ENCODE measurements at places on chromosomes 6 and 20.

DNA sequence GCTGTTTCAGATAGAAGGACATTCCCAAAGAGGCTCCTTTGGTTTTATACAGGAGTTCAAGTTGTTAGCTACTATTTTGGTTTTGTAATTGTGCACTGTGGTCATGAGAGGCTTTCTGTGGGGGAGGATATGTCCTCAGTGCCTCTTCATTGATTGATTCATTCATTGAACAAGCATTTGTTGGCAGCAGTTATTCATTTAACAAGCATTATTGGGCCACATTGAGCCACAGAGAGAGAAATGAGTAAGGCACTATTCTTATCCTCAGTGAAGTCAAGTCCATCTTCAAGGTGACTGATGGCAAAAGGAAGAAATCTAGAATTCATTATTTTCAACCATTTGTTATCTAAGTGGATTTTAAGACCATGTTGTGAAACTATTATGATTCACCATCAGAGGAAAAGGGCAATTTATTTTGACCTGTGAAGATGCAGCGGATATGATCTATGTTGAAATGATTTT is 697.2 kb upstream of the CITED2 start:
- no peak for DNase-seq

- no peak for DNase-seq
These were observed 150.0 kb downstream of the BTBD3 start for GRCh38 chr20:12067686-12068085.

- no peak for DNase-seq
These were observed 13.9 kb downstream of the TNFAIP3 start for GRCh38 chr6:137880746-137881521.

- DNase-seq = no peak
These were observed 31.4 kb upstream of the FUCA2 start for GRCh38 chr6:143542888-143543287.

- no peak for DNase-seq
These were observed 165.1 kb upstream of the AFDN start for GRCh38 chr6:167661552-167662044.

GRCh38 chr20:8155229-8155628 is 23.2 kb downstream of the PLCB1 start:
- no peak for DNase-seq

- no peak for DNase-seq
These were observed 11.9 kb upstream of the VEGFA start for GRCh38 chr6:43757966-43758616.

DNA sequence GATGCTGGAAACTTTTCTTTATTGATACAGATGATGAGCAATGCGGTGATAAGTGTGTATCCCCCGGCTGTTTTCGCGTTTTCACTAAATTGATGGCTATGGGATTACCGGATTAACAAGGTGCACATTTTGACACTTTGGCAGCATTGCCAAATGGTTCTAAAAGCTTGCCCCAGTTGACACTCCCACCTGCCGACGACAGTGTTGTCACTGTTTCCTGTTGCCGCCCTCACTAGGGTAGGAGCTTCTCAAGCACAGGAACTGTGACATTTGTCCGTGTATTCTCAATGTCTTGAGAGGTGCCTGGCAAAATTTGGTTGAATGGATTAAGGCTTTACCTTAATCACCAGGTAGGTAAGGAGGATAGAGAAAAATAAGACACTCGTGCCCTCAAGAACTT is 9.8 kb upstream of the MAPK13 start:
- DNase-seq = peak; percentile 50

- DNase-seq = no peak
These were observed 1190.5 kb upstream of the EYS start for GRCh38 chr6:66897576-66897975.

DNA sequence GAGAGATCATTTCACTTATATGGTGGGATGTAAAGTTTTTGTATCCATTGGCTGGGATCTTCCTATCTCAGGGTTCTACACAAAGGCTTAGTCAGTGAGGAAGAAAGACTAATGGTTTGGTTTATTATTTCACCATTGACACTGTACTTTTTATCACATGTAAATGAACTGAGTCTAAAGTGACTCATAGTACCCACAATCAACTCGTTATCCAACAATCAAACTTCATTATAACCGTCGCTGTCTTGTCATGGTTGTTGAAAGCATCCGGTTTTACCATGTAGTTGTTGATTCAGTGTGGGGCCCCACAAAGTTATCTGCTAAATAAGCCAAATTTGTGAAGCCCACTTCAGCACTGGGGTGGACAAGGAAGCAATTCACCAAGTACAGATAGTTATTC is 55.8 kb upstream of the MTRF1L start:
- DNase-seq = no peak

- no peak for DNase-seq
These were observed 17.7 kb downstream of the GTF2H5 start for GRCh38 chr6:158185729-158186456.

GRCh38 chr6:56073761-56074160 is 173.6 kb downstream of the COL21A1 start:
- DNase-seq = no peak

Data from stimulated activated CD8-positive, alpha-beta memory T cell treated with anti-CD3 and anti-CD28 coated beads, Interleukin-4, amount 100 ng/mL, for 24 hours (primary cell).